AG04450 (cell line): ENCODE measurements at places on chromosomes 16 and 17. TPM values are rescaled to one million over a fixed set of nuclear protein-coding genes. Genes with fewer than 3 reads are reported as not detected.

CCDC40 gene
- polyA plus RNA-seq = 2.0 and 2.4 TPM in 2 replicates

DNA sequence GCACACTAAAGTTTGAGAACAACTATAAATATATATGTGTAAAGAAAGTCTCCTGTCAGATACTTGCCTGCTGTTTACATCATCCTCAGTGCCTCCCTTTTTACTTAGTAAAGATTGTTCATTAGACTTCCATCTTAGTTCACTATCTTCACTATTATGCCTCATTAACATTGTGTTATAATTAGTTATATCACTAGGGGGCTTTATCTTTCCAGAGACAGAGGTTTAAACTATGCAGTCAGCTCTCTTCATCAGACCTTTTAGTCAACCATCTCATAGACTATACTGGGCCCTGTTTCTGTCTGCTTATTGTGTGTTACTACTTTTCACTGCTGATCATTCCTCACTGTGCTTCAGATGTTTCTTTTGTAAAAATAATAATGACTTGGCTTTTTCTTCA, 630.8 kb upstream of the KIF2B start:
- no peak for DNase-seq

- no peak for DNase-seq
Measured at GRCh38 chr16:80208743-80209142, 332.1 kb upstream of the DYNLRB2 start.

GRCh38 chr17:77349976-77350830, 209.4 kb downstream of the SEC14L1 start:
- DNase-seq = no peak

GRCh38 chr17:16283705-16284104, 66.7 kb downstream of the PIGL start:
- DNase-seq = no peak
